ENCODE measurements at places on chromosomes 5 and 9.
A peak's percentile ranks its signal among the peaks of the same experiment; 100 is the strongest.

DNA sequence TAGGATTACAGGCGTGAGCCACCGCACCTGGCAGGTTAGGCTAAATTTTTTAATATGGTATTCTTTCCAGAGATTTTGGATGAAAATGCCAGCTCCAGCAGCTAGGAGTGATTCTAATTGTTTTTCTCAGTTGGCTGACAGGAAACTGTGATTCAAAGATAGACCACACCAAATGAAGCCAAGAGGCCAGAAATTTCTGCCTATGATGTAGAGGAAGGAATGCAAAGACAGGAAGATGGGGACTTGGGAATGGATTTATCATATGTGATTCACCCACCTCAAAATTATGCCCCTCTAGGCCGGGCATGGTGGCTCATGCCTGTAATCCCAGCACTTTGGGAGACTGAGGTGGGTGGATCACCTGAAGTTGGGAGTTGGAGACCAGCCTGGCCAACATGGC is 53.3 kb downstream of the UGCG start:
- no peak for DNase-seq

DNA sequence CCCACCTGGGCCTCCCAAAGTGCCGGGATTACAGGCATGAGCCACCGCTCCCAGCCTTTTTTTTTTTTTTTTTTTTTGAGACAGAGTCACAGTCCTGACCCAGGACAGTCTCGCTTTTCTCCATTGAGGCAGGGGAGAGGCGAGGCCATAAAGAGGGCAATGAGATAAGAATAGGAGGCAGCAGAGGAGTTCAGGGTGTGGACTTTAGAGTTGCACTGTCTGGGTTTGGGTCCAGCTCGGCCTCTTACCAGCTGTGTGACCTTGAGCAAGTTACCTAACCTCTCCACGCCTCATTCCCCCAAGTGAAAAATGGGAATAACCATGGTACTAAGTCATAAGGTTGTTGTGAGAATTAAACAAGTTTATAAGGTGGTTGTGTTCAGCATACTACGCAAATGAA is 24.6 kb upstream of the ANKH start:
- DNase-seq = no peak

DNA sequence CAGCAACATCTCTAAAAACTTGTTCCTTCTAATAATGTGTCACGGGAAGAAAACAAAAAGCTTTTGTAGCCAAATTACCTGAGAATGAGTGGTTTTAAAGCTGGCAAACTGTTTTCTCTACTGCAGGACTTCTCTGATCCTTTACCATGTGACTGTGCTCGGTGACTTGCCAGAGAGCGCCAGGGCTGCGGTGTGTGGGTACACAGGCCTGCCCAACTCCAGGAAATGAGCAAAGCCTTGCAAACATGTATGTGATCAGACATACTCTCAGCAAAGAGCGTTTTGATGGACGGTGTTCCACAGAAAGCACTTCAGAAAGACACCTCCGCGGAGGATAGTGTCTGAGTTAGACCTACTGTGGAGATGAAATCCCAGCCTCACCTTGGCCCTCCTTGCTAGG is 157.3 kb downstream of the SPOCK1 start:
- DNase-seq = no peak

- DNase-seq = no peak
Measured at GRCh38 chr5:74865804-74866595, at the start of gene FAM169A. TSS of gene FAM169A (minus strand) at chr5:74866387. CDS start at chr5:74841676, 24,711 bp downstream.

- no peak for DNase-seq
Measured at GRCh38 chr5:87327998-87328397, 60.3 kb downstream of the RASA1 start.

DNA sequence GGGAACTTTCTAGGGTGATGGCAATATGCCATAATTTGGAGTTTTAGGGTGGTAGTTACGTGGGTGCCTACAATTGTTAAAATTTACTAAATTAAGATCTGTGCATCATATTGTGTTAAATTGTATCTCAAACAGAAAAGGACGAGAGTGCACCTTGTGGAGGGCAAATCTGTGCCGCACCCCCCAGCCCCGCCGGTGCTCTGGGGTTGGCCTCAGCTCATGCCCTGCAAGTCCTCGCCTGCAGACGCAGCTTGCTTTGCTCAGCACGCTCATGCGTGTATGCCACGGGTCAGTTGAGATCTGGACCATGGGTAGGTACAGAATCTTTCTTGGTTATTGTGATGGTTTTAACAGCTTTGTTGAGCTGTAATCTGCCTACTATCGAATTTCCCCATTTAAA is 33.7 kb upstream of the FCN1 start:
- no peak for DNase-seq

DNA sequence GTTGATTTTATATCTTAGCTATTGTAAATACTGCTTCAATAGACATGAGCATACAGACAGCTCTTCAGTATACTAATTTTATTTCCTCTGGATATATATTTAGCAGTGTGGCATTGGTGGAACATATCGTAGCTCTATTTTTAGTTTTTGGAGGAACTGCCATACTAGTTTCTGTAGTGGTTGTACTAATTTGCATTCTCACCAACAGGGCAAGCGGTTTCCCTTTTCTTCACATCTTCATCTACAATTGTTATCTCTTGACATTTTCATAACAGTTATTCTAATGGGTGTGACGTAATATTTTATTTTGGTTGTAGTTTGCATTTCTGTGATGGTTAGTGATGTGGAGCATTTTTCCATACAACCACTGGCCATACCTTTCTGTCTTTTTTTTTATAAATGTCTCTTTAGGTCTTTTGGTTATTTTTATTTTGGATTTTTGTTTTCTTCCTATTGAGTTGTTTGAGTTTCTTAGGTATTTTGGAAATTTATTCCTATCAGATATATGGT is 32.5 kb downstream of the TAF11L14 start:
- no peak for DNase-seq

GRCh38 chr5:191036-191948 is at the start of gene LRRC14B:
TSS of gene LRRC14B (plus strand) at chr5:191495. CDS start at chr5:191539, 44 bp downstream.
- DNase-seq = no peak

GRCh38 chr5:91302305-91302704 is 80.8 kb downstream of the ARRDC3 start:
- DNase-seq = no peak

- DNase-seq = no peak
Measured at GRCh38 chr5:73374520-73375190, 73.9 kb downstream of the FOXD1 start.

GRCh38 chr9:137920753-137921152 is 43.2 kb downstream of the CACNA1B start:
- no peak for DNase-seq

DNA sequence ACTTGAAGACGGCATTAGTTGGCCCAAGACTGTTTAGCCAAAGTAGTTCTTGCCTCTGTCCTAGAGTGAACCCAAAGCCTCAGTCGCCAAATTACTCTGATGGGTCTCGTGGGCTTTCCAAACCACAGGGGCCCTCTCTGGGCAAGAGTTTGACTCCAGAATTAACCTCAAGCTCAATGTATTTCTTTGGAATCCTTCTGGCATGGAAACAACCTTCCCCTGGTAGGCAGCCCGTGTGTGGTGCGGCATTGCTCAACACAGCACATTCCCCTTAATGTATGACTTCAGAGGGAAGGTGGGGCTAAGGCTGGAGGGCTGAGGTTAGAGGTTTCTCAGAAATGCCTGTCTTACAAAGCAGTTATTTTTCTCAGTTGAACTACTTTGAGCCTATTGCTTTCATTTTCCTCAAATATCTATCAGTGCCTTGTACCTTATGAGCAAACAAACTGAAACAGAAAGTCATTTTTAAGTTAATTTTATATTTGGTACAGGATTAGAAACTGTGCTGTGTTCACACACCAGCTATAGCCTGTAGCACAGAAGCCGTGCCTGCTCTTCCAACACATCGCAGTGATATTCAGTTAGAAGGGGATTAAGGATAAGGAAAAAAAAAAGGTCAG is 123.9 kb upstream of the HAPLN1 start:
- no peak for DNase-seq

- DNase-seq = no peak
Measured at GRCh38 chr5:163964671-163965070, 459.3 kb downstream of the MAT2B start.

- DNase-seq = no peak
Measured at GRCh38 chr5:167759057-167759821, 532.2 kb upstream of the WWC1 start.

GRCh38 chr5:179608131-179608581 is 15.3 kb downstream of the HNRNPH1 start:
- DNase-seq = no peak

DNA sequence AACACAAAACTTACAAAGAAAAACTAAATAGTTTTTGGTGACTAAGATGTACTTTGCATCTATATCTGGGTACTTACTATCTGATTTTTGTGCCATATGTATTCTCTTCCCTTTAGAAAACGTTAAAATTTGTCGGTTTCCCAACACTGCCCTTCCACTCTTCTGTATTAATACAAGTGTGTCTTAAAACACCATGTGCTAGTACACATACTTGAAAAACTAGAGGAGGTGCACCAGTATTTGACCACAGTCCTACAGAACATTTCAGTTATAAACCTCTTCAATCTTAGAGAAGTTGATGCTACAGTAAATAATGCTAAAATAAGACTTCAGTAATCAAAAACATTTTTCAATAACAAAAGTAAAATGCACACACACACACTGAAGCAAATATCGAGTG is 251.2 kb downstream of the EFNA5 start:
- no peak for DNase-seq

DNA sequence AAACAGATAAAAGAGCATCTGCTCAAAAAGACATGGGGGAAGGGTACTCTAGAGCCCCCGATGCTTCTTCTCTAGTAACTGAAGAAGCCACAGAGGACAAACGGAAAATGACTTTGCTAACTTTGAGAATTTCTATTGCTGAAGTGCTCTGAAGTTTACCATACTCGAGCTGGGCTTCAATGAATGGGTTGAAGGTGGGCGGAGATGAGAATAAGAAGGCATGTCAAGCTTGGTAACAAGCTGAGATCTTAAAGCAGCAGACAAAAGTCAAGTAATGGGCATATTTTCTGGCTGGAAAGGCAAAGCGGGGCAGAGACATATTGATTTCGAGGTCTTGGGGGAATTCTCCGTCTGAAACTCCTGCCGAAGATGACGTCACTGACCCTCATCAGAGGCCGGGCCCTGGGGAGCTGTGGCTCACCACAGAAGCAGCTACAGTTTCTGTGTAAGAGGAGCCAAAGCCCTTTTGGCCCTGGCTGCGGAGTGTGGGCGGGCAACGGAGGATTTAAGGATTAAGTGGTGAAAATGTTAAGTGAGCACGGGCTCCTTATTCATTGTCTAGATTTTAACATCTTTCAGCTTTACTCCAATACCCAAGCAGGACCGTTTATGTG is 115.8 kb upstream of the SLIT3 start:
- DNase-seq = peak; percentile 89

DNA sequence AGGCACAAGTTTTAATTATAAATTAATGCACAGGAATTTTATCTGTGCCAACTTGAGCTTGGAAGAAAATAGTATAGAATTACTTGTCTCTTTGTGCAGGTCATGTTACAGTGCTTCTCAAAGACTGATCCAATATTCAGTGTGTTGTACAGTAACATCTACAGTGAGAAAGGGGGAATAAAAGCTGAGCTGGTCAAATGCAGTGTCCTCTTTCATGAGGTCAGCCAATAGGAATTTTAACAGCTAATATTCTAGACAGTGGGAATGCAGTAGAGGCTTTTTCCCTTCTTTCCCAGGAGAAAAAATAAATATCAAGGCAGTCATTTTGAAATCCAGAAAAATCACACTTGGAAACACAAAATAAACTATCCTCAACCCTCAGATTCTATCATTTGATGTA is 95.7 kb upstream of the ITGA1 start:
- no peak for DNase-seq

GRCh38 chr9:91629718-91630117 is 206.1 kb upstream of the NFIL3 start:
- DNase-seq = no peak

GRCh38 chr9:93893899-93894690 is 61.1 kb downstream of the BARX1 start:
- DNase-seq = no peak

DNA sequence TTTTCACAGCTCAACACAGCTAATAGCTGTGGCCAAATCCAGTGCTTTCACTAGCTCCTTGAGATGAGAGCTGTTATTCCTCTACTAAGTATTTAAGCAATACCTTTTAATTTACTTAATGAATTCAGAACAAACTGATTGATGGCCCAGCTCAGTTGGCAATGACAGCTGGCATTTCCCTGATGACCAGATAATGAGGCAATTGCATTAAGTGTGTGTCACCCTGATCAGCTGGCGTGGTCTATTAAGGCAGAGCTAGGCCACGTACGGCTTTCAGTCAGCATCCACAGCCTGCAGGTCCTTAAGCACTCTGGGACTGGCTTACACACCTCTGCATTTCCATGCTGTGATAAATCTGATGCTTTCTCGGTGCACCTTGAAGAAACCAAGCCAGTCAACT is 34.4 kb downstream of the TTLL11 start:
- DNase-seq = no peak

DNA sequence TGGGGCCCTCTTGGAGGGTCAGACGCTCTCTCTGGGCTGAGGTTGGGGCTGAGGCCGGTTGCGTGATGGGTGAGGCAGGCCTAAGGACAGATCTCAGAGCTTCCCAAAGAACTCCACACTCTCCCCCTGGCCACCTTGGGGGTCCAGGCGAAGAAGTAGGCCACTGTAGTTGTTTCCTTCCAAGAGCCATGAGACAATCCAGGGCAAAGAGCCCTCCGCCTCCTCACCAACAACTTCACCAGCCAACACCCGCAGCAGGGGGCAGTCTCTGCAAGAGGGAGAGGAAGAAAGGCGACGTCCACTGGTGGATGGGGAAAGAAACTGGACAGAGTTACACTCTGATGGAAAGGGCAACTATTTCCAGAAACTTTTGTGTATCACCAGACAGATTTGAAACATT is 10.7 kb downstream of the SLC35A4 start:
- no peak for DNase-seq

- DNase-seq = no peak
Measured at GRCh38 chr5:109693535-109694400, 4.0 kb downstream of the MAN2A1 start.

- DNase-seq = no peak
Measured at GRCh38 chr5:143987751-143988560, 176.0 kb downstream of the HMHB1 start.

GRCh38 chr5:116646611-116647289 is 72.1 kb upstream of the SEMA6A start:
- DNase-seq = no peak

DNA sequence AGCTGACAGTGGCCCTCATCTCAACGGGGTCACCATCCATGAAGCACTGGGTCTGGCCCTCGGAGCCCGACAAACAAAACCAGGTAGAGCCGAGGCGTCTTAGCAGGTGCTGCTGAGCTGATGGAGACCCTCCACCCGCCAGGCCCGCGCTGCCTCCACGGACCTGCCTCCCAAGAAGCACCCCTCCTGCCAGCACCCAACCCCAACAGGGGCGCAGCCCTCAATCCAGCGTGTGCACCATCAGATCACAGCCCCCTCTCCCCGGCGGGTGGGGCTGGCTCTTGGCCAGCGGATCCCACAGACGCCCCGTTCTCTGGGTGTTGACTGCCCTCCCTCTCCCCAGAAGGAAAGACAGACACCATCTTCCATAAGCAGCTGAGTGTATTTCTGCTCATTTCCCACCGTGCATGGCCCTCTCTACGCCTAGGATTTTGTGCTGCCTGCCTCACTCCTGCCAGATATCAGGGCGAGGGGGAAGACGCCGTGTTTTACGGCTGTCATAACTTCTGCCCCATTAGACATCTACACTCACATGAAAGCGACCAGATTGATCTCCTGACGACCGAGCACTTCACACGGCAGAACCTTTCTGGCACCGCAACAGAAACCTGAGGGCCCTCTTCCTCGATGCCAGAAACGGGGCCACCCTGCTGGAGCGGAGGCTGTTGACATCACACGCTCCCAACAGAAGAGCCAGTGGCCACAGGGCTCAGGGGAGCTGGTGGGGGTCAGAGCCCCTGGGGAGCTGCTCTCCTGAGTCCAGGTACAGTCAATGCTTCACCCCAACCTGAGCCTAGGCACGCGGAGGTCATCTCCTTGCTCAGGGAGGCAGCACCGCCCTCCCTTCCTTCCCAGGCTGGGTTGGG is 12.4 kb downstream of the NACC2 start:
- DNase-seq = no peak
